ENCODE measurements at places on chromosomes 2 and 18. TPM values are rescaled to one million over a fixed set of nuclear protein-coding genes. Genes with fewer than 3 reads are reported as not detected.

Gene IMPACT
- 97.2 TPM for total RNA-seq

Gene TRPM8
- not detected for total RNA-seq

Gene MGAT4A
- total RNA-seq, result 4.6 TPM

Gene MZT2A
- 148 TPM for total RNA-seq

Gene GAL3ST2
- 0.37 TPM for total RNA-seq

Gene SIX3
- not detected for total RNA-seq

Gene SPHKAP
- total RNA-seq, result not detected

- H3K36me3 ChIP-seq, result no peaks in the 10 kb centered on the region
- H3K4me3 ChIP-seq, result no peak overlapping the region
- no peak for DNase-seq
- peaks cover 17% of the 10 kb centered on the region for H3K27me3 ChIP-seq
- H3K27ac ChIP-seq, result no peak overlapping the region
- H3K4me1 ChIP-seq, result no peaks in the 10 kb centered on the region
Measured at GRCh38 chr18:35818353-35818667, 154.2 kb upstream of the RMP24 start.

GRCh38 chr2:193373120-193373519 lies 1178.4 kb upstream of the TMEFF2 start:
- H3K36me3 ChIP-seq, result no peaks in the 10 kb centered on the region
- H3K4me1 ChIP-seq, result no peaks in the 10 kb centered on the region
- DNase-seq, result no peak
- no peaks in the 10 kb centered on the region for H3K27me3 ChIP-seq

- peak overlapping the region; percentile 72 for H3K27ac ChIP-seq
- no peaks in the 10 kb centered on the region for H3K36me3 ChIP-seq
- no peak overlapping the region for H3K4me3 ChIP-seq
- H3K27me3 ChIP-seq, result no peaks in the 10 kb centered on the region
Measured at GRCh38 chr18:57004366-57005121, 142.3 kb upstream of the BOD1L2 start.

DNA sequence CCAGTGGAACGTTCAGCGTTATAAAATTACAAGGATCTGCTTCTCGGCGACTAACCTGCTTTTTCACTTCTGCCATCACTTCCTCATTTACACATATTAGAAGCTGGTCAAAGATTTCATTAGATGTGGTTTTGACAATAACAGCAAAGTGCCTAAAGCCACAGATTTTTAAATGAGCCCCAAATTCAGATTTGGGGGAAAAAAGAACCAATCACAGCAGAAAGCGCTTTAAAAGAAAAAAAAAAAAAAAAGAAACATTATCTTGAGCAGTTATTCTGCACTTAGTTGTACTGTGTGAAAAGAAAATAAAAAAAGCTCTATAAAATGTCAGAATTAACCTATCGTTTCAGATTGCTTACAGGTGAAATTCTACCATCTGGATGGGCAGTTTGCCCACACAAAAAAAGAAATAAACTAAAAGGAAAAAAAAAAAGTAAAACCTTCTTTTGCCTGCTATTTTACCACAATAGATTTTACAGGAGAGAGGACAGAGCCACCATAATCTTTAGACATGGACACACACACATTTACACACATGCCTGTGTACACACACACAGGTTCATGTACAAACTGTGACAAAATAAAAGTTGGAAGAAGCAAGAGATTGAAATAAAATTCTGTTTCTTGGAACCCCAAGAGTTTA lies 167.2 kb downstream of the TCF4 start:
- H3K27me3 ChIP-seq, result no peaks in the 10 kb centered on the region
- no peak for DNase-seq
- H3K27ac ChIP-seq, result no peak overlapping the region
- no peaks in the 10 kb centered on the region for H3K36me3 ChIP-seq

DNA sequence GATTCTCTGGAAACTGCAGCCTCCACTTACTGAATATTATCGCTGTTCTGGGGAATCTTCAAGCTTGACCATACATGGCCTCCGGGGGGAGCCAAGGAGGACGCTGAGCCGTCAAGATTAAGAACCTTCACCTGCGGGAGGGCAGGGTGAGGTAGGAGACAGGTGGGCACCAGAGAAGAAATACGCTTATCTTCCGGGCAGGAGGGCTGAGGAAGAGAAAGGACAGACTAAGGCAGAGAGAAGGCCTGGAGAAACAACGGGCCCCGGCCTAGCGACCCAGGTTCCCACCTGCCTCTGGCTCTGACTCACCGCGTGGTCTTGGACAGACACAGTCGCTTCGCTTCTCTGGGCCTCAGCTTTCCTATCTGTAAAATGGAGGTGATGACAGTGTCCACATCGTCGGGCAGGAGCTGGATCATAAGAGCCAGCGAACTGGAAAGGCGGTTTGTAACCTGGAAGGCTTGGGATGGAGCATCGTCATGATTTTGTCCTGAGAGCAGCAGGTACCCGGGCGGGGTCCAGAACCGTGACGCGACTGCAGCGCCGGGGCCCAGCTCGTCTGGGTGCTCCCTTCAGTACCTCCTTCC lies 659 bp downstream of the ZNF142 start:
- no peaks in the 10 kb centered on the region for H3K27me3 ChIP-seq
- peak; percentile 75 for DNase-seq
- peaks cover 27% of the 10 kb centered on the region for H3K4me1 ChIP-seq
- H3K27ac ChIP-seq, result peak overlapping the region; percentile 82
- peak overlapping the region; percentile 92 for H3K4me3 ChIP-seq
- peaks cover 59% of the 10 kb centered on the region for H3K36me3 ChIP-seq

- H3K4me3 ChIP-seq, result no peak overlapping the region
- no peak overlapping the region for H3K27ac ChIP-seq
- peak; percentile 86 for DNase-seq
- H3K4me1 ChIP-seq, result no peaks in the 10 kb centered on the region
- no peaks in the 10 kb centered on the region for H3K36me3 ChIP-seq
- peaks cover 68% of the 10 kb centered on the region for H3K27me3 ChIP-seq
Measured at GRCh38 chr2:105545730-105546627, 147.1 kb upstream of the FHL2 start.

- H3K4me1 ChIP-seq, result peaks cover 39% of the 10 kb centered on the region
- no peaks in the 10 kb centered on the region for H3K36me3 ChIP-seq
- no peaks in the 10 kb centered on the region for H3K27me3 ChIP-seq
Measured at GRCh38 chr18:22284581-22285360, 115.4 kb downstream of the GATA6 start.

GRCh38 chr2:215313255-215313613 lies 1.4 kb downstream of the ATIC start:
- peaks cover 13% of the 10 kb centered on the region for H3K4me1 ChIP-seq
- no peak for DNase-seq
- H3K27me3 ChIP-seq, result no peaks in the 10 kb centered on the region
- peaks cover 38% of the 10 kb centered on the region for H3K36me3 ChIP-seq
- H3K4me3 ChIP-seq, result peak overlapping the region; percentile 83
- peak overlapping the region; percentile 88 for H3K27ac ChIP-seq

DNA sequence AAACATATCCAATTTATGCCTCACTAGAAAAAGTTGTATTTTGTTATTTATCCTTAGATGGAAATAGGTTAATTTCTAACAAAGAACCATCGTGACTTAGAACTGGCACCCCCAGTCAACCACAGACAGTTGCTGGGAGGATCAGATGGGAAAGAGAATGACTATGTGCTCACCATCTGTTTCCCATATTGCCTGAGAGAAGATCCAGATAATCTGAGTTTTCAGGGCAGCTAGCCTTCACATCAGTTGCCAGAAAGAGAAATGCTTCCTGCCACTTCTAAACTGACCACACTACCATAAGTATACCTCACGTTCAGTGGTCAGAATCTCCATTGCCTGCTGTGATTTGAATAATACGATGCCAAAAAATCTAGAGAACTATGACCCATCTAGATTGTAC lies 28.4 kb upstream of the NEB start:
- no peak overlapping the region for H3K4me3 ChIP-seq
- H3K27me3 ChIP-seq, result no peaks in the 10 kb centered on the region
- no peaks in the 10 kb centered on the region for H3K36me3 ChIP-seq
- H3K4me1 ChIP-seq, result no peaks in the 10 kb centered on the region
- no peak for DNase-seq
- no peak overlapping the region for H3K27ac ChIP-seq

- H3K4me3 ChIP-seq, result no peak overlapping the region
- no peaks in the 10 kb centered on the region for H3K36me3 ChIP-seq
- no peaks in the 10 kb centered on the region for H3K27me3 ChIP-seq
- peak; percentile 61 for DNase-seq
- H3K4me1 ChIP-seq, result no peaks in the 10 kb centered on the region
Measured at GRCh38 chr2:86274265-86274917, 63.0 kb downstream of the REEP1 start.

DNA sequence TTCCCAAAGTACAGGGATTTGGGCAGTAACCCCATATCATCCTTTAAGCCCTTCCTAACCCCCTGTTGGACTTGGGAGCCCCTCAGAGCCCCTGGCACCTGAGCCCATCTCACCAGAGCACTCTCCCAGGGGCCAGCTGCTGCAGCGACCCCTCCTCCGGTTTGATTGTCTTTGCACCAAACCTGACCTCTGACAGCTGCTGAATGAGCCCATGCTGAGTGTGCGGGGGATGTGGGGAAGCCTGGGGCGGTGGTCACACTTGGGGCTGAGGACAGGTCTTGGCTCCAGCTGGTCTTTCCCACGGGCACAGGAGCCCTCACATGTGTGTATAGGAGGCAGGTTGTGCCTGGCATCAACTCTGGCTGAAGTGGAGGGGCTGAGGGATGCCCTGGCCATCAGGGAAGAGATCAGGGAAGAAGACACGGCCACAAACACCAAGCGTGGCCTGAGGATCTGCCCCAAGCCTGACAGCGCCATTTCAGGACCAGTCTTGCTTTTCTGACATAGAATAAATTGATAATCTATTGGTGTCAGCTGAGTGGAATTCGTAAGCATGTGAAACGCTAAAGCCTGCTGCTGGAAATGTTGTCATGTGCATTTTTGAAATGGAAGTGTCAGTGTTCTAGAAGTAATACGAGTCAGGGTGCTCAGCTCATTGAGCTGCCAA lies 102.4 kb downstream of the ACKR3 start:
- no peak overlapping the region for H3K4me3 ChIP-seq
- H3K27ac ChIP-seq, result no peak overlapping the region
- no peaks in the 10 kb centered on the region for H3K27me3 ChIP-seq
- no peak for DNase-seq
- no peaks in the 10 kb centered on the region for H3K36me3 ChIP-seq

- peak; percentile 17 for DNase-seq
- no peak overlapping the region for H3K27ac ChIP-seq
- no peaks in the 10 kb centered on the region for H3K27me3 ChIP-seq
- no peak overlapping the region for H3K4me3 ChIP-seq
Measured at GRCh38 chr2:204027091-204027490, 90.5 kb downstream of the ICOS start.

GRCh38 chr2:48508461-48509124 lies 21.4 kb upstream of the STON1 start:
- H3K36me3 ChIP-seq, result peaks cover 60% of the 10 kb centered on the region
- peaks cover 9% of the 10 kb centered on the region for H3K4me1 ChIP-seq
- DNase-seq, result no peak
- no peaks in the 10 kb centered on the region for H3K27me3 ChIP-seq
- H3K4me3 ChIP-seq, result no peak overlapping the region
- H3K27ac ChIP-seq, result peak overlapping the region; percentile 31

Measured in MCF 10A (cell line).